Erythroblast (primary cell): ENCODE measurements at places on chromosomes 16 and 17.

- DNase-seq, result peak; percentile 99
Observed at GRCh38 chr17:73474370-73474988, 162.7 kb upstream of the CDC42EP4 start.

GRCh38 chr16:83010776-83011720 lies 384.3 kb downstream of the CDH13 start:
- DNase-seq, result no peak

- DNase-seq, result no peak
Observed at GRCh38 chr16:53504665-53505064, 1.7 kb upstream of the AKTIP start.

DNA sequence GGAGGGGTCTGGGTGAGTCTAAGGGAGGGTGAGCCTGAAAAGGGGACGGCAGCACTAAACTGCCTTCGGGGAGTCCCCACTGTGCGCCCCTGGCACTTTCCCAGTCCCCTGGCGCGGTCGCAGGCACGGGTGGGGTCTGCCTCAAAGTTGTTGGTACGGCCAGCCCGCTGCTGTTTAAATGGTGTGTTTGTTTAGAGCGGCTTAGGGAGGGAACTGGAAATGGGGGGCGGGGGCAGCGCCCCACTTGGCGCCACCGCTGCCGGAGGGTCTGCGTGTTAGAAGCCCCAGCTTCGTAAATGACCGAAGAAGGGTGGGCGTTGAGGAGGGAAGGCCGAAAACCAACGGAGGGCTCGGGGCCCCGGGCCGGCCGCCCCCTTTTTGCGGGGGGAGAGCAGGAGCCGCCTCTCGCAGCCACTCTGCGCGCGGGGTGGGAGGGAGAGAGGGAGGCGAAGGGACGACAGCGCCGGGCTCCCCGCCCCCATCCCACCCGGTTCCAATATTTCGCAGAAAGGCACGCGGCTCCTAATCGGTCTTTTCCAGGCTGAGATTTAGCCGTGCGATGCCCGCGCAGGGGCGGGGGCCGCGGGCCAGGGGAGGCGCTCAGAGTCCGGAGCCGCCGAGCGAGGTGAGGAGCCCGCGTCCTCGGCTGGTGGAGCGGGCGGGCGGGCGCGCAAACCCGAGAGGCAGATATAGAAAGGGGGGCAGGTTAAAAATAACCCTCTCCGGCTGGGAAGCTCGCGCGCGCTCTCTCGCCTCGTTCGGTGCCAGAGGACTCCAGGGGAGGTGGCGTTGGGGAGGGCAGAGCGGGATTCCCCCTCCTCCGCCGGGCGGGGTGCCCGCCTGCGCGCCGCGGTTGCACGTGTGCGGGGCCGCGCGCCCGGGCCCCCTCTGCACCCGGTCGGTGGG lies 54.9 kb downstream of the SREBF1 start:
- peak; percentile 48 for DNase-seq

GRCh38 chr17:57548421-57549410 lies 196.4 kb downstream of the CCDC182 start:
- DNase-seq, result no peak

GRCh38 chr16:86925067-86925791 lies 346.9 kb downstream of the FOXL1 start:
- DNase-seq, result no peak

GRCh38 chr16:17362183-17362582 lies 108.6 kb downstream of the XYLT1 start:
- no peak for DNase-seq

GRCh38 chr17:17887752-17888304 lies 51.0 kb upstream of the SREBF1 start:
- DNase-seq, result no peak

DNA sequence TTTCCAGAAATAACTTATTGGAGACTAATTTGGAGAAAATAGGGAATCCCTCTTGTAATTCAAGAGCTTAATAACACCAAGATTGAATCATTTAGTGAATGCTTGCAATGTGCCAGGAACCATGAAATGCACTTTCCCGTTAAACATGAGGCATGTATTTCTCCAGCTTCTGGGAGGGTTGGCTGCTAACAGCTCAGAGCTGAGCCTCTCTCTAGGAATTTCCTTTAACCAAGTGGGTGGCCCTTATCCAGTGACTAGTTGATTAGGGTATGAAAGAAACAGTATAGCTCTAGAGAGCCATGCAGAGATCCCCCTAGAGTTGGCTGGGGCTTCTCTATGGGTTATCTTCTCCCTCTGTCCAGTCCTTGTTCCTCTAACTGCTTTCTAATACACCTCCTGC lies 356.4 kb upstream of the GOT2 start:
- DNase-seq, result no peak

DNA sequence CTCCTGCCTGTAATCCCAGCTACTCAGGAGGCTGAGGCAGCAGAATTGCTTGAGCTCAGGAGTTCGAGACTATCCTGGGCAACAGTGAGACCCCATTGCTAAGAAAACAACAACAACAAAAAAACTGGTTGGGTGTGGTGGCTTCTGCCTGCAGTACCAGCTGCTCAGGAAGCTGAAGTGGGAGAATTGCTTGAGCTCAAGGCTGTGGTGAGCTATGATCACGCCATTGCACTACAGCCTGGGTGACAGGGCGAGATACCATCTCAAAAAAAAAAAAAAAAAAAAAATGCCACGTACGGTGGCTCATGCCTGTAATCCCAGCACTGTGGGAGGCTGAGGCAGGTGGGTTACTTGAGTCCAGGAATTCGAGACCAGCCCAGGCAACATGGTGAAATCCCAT lies 34.1 kb downstream of the NME2 start:
- no peak for DNase-seq

- no peak for DNase-seq
Observed at GRCh38 chr17:57292091-57292490, 35.8 kb downstream of the MSI2 start.

- no peak for DNase-seq
Observed at GRCh38 chr17:56762988-56763387, 70.7 kb downstream of the C17orf67 start.

DNA sequence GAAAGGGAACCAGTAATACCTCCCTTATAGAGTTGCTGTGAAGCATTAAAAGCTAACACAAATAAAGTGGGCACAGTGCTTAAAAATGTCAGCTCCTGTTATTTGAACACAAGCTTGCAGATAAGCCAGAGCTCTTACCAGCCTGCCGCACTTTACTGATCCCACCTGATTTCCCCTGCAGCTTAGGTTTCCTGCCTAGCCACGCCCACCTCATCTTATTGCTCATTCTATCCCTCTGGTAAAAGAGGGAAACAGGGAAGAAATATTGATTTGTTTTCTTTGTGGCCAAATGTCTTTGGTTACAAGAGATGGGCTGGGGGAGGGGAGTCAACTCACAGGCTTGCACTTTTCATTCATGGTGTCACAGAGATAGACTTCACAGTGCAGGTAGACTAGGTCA lies 9.6 kb upstream of the GP2 start:
- DNase-seq, result no peak

DNA sequence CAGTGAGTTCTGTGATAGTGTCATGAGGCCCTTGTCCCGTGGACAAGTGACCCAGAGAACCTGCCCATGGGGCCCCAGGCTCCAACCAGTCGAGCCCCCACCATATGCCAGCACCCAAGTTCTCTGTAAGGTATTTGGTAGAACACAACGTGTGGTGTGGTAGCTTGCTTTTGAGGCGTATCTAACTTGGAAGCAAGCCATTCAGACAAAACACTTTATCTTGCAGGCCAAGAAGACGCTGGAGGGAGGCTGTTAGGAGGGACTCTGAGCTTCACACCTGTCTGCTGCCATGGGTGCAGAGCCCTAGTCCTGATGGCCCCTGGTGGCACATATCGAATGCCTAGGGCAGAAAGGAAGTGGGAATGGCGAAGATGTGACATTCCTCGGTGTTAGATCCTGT lies 1.6 kb downstream of the NDUFAF8 start:
- peak; percentile 59 for DNase-seq

- no peak for DNase-seq
Observed at GRCh38 chr17:67322042-67322787, 44.2 kb downstream of the PSMD12 start.

DNA sequence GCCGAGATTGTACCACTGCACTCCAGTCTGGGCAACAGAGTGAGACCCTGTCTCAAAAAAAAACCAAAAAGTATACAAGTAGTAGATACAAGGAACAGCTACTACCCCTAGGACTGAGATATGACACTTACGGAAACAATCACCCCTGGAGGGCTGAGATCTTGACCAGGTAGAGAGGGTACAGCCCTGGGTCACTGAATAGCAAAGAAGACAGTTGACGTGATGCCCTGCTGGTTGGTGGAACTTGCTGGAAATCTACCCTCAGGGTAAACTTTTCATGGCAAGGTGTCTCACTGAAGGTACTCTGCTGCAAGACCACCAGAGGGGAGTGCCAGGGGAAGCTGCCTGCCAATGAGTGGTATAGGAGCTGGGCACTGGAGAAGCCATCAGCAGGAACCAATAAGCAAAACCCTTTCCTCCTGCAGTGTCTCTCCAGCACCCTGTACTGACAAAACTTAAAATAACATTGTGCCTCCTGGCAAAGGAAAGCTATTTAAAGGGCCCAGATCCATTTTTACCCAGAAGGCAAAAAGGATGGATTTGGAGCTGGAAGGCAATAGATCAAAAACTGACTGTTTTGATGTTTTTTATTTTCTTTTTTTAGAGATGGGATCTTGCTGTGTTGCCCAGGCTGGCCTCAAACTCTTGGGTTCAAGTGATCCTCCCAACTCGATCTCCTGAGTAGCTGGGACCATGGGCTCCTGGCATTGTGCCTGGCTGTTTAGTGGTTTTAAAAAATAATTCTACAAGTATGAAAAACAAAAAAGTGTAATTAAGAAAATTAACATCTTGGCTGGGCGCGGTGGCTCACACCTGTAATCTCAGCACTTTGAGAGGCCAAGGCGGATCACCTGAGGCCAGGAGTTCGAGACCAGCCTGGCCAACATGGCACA lies 11.3 kb upstream of the PDXDC1 start:
- no peak for DNase-seq

- no peak for DNase-seq
Observed at GRCh38 chr17:48123111-48123510, 15.5 kb downstream of the SNX11 start.

DNA sequence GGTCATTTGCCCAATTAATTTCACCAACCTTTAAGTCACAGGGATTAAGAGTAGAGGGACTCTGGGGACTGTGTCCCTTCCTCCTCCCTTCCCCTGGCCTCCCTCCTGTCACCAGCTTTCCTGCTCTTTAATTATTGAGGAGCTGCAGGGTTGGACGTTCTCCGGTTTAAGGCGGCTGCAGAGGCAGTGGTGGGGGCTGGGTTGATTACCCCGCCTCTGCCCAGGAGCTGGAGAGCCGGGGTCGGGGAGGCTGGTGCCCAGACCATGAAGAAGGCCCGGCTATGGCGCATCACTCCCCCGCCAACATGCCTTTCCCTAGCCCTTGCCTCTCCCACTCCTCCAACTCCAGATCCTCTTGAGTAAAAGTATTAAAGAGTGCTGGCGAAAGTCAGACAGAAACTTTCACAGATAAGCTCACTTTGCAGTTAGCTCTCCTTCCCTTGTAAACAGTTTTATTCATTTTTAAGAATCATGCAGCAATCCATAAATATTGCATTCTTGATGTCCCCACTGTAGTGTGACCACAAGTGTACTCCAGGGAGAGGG lies 1.1 kb upstream of the FOXJ1 start:
- no peak for DNase-seq

- DNase-seq, result no peak
Observed at GRCh38 chr16:53626161-53626560, 77.5 kb downstream of the RPGRIP1L start.

GRCh38 chr16:35690413-35690812 lies 2231.0 kb downstream of the TP53TG3F start:
- no peak for DNase-seq

DNA sequence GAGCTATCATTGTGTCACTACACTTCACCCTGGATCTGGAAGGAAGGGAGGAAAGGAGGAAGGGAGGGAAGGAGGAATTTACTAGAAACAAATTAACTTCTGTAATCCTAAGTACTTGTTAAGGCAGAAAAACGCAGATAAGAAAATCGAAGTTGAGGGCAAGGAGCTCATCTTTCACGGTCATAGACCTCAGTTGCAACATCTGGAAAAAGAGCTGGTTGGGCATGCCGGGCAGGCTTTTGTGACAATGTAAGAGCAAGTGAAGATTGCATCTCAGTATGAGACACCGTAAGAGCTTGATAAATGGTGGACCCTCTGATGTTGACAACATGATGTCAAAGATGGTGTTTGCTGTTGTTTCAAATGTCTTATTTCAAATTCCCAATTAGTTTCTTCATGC lies 721.5 kb downstream of the MAF start:
- DNase-seq, result no peak

- no peak for DNase-seq
Observed at GRCh38 chr16:85853547-85854545, 45.1 kb upstream of the IRF8 start.

- no peak for DNase-seq
Observed at GRCh38 chr17:72588961-72589360, 468.1 kb downstream of the SOX9 start.

DNA sequence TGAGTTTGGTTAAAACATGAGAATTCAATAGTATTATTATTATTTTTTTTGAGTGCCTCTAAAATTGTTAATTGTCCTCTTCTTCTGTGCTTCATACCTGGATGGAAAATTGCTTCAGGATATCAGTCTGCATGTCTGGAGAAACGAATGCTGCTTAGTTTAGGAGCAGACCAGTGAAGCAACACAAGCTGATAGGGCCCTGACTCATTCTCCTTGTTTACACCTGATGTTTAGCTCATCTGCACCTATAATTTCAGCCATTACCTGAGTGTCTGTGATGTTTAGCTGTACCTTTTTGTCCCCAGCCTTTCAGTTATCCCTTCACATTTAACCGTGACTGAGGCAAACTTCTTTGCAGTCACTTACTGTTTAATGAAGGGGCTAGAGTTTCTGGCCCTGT lies 14.8 kb downstream of the SNTB2 start:
- no peak for DNase-seq

DNA sequence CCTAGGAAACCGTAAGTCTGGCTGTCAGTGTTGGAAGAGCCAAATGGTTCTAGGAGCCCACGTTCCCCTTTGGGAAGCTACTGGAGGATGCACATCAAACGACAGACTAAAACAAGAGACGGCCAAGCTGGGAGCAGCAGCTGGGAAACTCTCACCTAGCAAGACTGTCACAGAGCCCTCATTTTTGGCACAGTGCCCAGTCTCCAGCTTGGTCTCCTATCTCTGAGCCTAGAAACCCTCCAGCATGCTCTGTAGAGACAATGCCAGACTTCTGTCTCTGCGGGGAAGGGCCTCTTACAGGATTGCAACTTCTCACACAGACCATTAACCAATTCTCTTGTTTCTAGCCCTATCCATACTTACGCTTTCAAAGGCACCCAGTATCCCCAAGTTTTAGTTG lies 23.5 kb downstream of the GTF3C1 start:
- DNase-seq, result peak; percentile 48

DNA sequence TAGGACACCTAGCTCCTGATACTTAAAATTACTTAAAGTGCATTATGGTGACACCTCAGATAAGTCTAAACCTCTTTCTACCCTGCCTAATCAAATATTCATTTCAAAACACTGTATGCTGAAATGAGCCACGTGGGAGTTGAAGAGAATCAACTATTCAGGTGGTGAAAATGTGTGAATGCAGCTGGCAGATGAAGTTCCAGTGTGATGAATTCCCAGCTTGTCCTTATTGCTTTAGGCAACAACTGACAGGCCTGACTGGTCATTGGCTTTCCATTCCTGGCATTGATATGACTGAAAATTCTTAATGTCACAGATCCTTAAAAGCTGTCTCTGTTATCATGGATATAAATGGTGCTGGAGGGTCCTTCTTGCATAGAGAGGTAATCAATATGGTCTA lies 301.9 kb upstream of the TBX2 start:
- DNase-seq, result no peak
